ENCODE measurements at places on chromosomes 12 and 14.

GRCh38 chr12:117467588-117467987 lies 106.2 kb upstream of the NOS1 start:
- no peak for DNase-seq

DNA sequence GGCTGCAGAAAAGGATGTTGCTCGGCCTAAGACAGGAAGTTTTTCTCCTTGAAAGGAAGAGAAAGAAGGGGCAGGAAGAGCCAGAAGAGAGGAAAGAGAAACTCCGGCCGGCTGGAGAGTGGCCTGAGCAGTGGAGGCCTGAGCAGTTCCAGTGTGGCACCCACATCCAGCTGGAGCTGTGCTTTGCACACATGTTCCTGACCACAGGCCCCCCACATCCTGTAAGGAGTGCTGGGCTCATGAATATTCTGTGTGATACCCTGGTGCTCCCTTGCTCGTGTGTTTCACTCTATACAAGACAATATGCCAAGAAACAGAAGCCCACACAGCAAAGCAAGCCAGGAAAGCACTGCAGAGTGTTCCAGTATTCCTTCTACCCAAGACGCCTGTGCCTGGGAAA lies 27.1 kb downstream of the POLE start:
- no peak for DNase-seq

DNA sequence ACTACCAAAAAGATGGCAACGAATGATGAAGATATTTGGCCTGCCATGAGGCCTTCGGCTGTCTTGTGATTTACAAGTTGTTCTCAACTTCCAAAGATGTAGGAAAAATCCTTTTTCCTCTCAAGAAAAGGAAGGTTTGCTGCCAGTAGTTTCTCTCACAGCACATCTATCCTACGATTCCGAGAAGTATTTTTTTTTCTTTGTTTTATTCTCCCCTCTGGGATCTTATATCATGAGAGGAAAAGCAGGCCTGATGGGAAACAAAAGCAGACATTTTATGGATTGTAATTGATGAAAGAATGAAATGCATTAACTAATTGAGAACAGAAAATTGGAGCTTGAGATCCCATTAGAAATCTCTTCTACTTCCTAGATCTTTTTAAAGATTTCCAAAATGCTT lies 1197.9 kb upstream of the SEL1L start:
- DNase-seq: no peak

GRCh38 chr14:64948612-64949210 lies 6.2 kb upstream of the GPX2 start:
- no peak for DNase-seq

- no peak for DNase-seq
These were observed 634.2 kb downstream of the SLC16A7 start for GRCh38 chr12:60230056-60230455.

DNA sequence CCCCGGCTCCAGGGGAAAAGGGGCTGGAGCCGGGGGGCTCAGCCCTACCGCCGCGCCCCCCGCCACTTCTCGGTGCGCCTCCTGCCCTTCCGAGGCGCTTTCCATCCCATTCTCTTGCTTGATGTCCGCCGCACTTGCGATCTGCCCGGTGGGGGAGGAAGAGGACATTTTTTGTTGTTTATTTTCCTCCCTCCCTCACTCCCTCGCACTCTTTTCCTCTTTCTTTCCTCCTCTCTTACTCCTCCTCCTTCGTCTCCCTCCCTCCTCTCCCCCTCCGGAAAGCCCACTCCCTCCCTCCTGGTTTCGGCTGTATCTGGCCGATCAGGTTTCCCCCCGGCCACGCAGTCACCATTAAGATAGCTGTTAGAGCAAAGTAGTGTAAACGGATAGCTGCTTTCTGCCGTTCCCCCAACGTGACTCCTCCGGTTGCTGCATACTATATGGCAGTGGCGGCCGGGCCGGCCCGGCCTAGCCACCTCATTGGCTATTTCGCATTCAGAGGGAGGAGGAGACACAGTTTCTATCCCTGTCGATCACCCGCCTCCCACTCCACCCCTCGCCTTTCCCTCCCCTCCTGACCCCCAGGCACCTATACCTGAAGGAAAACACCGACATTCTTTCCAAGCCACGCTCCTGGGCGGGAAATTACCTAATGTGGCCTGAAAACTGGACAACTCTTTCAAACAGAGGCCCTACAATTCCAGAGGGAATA lies at the start of gene SIX4:
Gene SIX4 (minus strand): TSS at position 445 of the 712 bp plus-strand sequence. CDS start 277 bp downstream, at position 168.
- peak; percentile 95 for DNase-seq

DNA sequence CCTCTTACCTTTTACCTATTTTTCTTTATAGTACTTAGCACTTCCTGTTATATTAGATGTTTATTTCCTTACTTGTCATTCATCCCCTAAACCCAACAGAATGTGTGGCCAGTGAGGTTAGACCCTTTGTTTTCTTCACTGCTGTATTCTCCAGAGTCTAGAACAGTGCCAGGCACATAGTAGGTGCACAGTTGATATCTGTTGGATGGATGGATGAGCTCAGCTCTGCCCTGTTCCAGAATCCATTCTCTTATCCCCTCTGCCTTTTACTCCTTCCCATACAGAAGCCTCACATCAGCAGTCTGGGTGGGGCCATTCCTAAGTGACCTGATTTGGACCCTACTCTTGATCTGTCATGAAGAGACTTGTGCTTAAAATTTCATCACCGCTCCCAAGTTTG lies 94.5 kb upstream of the DACT1 start:
- no peak for DNase-seq

- no peak for DNase-seq
These were observed 82.7 kb downstream of the SDR9C7 start for GRCh38 chr12:56851462-56851861.

GRCh38 chr14:103848175-103849077 lies 1.1 kb upstream of the PPP1R13B start:
- no peak for DNase-seq

DNA sequence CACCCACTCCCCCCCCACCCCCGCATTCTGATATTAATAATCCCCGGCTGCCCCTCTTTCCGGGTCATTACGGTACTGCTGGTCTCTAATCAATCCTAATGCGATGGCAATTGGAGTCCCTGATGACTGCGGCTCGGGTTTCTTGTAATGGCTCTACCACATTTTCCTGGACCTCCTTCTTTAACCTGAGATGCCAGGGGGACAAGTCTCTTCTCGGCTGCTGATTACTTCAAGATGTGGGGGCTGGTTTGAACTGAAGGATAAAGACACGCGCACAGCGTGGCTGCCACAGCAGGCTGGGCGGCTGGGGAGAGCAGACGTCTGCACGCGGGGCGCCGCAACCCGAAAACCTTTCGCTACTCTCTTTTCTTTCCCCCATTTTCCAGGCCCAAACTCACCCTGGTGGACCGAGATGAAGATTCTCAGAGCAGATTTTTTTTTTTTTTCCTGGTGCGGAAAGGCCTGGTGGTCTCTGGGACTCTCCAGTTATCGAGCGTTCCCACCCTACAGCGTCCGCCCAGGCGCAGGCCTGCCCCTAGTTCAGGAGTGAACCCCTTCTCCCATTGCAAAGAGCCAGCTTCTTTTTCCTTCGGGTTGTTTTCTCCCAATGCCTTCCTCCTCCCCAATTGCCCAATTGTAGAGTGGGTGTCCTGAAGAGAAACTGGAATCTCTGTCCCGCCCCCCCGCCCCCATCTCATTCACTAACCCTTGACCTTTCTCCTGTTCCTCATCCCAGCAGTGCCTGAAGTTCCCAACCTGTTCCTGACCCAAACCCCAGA lies 6.0 kb upstream of the SIX1 start:
- DNase-seq: no peak

- no peak for DNase-seq
These were observed 1704.1 kb upstream of the FLRT2 start for GRCh38 chr14:83825843-83826242.

DNA sequence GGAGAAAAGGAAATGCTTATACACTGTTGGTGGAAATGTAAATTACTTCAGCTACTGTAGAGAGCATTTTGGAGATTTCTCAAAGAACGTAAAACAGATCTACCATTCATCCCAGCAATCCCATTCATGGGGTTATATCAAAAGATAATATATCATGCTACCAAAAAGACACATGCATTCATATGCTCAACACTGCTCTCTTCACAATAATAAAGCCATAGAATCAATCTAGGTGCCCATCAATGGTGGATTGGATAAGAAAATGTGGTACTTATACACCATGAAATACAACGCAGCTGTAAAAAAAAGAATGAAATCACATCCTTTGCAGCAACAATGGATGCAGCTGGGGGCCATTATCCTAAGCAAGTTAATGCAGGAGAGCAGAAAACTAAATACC lies 1487.7 kb upstream of the SEL1L start:
- no peak for DNase-seq

- DNase-seq: no peak
These were observed 198.1 kb downstream of the KCNH5 start for GRCh38 chr14:62847168-62847567.

DNA sequence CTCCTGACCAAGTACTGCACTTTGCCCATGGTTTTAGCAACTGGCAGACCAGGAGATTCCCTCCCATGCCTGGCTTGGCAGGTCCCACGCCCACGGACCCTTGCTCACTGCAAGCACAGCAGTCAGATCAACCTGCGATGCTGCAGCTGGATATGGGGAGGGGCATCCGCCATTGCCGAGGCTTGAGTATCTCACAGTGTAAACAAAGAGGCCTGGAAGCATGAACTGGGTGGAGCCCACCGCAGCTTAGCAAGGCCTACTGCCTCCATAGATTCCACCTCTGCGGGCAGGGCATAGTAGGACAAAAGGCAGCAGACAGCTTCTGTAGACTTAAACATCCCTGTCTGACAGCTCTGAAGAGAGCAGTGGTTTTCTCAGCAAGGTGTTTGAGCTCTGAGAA lies 479.8 kb downstream of the FUT8 start:
- DNase-seq: peak; percentile 57

DNA sequence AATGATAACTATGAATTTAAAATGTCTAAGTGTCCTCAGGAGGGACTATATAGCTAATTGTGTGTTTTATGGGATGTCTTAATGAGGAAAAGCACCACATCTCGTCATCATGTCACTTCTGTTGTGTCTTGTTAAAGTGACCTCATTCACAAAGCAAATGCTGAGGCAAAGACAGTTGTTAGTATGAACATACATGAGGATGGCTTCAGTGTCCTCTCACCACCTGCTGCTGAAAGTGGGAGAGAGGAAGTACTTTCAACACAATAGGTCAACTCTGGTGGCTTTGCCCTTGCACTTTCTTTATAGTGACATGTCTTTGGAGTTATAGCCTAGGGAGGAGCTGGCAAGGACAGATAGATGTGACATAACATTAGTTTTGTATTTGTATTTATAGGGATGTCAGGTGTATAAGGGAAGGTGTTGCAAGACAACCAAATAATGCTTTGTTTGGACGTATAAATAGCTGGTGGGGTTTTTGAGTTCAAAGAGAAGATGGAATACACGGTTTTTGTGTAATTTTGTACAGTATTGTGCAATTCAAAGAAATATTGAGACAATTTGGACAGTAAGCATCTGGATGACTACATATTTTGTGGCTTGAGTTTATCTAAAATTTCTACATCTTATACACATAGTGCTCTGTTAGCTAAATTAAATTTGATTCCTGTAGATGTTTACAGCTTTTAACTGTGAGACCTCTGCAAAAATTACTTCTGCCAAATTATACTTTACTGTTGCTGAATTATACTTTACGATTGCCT lies 131.7 kb upstream of the ATP2B1 start:
- no peak for DNase-seq

- DNase-seq: no peak
These were observed 22.2 kb upstream of the TCL1B start for GRCh38 chr14:95664066-95664465.

DNA sequence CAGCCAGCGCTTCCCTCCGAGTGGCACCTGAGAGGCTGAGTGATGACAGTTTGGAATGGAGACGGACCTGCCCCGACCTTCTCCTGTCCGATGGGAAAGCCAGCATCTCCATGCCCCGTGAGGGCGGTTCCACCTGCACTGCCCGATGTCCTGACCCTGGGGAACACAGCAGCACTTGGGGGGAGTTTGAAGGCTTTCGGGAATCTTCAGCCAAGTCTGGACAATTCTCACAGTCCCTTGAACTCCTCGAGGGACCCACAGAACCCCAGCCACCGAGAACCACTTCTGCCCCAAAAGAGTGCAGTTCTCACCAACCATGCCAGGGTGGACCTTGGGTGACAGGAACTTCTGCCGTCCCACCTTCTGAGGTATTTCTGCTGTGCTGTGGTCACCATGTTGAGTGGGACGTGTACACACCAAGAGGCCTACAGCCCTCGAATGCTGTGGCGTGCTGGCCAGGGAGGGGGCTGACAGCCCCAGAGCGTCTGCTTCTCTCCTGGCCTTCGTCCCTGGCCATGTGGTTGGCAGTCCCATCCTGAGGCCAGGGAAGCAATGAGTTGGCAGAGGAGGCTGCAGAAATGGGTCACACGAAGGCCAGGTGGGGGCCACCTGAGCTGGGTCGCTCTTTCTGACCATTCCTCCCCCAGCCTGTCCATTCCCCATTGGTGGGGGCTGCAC lies 1.0 kb downstream of the CLBA1 start:
- no peak for DNase-seq

- peak; percentile 24 for DNase-seq
These were observed 679 bp downstream of the BDKRB2 start for GRCh38 chr14:96205059-96205977.

DNA sequence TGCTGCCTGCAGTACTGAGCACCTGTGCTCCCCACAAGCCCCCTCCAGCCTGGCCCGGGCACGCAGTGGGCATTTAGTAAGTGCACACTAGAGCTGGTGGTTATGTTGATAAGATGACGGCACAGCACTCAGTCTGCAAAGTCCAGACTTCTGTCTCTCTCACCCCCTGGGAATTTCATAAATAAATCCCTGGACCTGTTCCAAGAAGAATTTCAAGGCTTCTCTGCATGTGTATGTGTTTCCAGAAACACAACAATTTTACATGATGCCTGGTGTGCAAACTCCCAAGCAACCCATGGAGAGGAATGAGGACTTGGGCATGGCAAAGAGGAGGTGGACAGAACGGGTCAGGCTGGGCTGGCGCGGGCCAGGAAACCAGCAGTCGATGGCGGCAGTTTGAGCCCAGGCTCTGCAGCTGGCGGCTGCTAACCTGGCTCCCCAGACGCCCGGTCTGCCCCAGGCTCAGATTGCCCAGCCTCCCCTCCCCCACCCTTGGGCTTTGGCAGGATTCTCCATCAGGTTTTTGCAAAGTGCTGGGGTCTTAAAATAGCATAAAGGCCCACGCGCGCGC lies 10.4 kb upstream of the ACVR1B start:
- peak; percentile 73 for DNase-seq

GRCh38 chr12:87676731-87677130 lies 352.5 kb downstream of the C12orf50 start:
- DNase-seq: no peak

- DNase-seq: no peak
These were observed 2.0 kb upstream of the MYH7 start for GRCh38 chr14:23437133-23438100.

- DNase-seq: no peak
These were observed 19.8 kb upstream of the KCNA5 start for GRCh38 chr12:5023842-5024241.

GRCh38 chr14:65495196-65495595 lies 82.7 kb downstream of the FUT8 start:
- DNase-seq: no peak

GRCh38 chr12:116358893-116359761 lies 81.6 kb upstream of the MED13L start:
- DNase-seq: peak; percentile 29

DNA sequence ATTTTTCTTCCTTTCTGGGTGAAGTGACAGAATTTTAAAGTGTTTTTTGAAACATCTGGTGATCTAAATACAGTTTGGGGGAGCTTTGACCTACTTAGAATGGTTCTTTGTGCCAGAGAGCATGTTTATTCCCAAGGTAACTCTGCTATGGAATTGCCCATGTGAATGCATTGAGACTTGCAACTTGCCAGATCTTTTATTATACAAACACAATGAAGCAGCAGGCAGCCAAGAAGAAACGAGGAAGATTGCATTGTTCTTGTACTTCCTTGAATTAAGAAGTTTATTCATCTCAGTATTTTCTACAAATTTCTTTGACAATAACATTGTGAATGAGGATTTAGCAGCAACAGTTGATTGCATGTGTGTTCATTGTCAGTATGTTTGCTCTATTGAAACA lies 55.5 kb downstream of the FGD4 start:
- no peak for DNase-seq
